ENCODE measurements at places on chromosomes 2 and 18. TPM values are rescaled to one million over a fixed set of nuclear protein-coding genes. Genes with fewer than 3 reads are reported as not detected.

Gene INSIG2
- total RNA-seq = 30.1 TPM

Gene SCYGR4
- not detected for total RNA-seq

Gene C2orf92
- 6.8 TPM for total RNA-seq

Gene KATNAL2
- total RNA-seq = 0.32 TPM

Gene ACKR3
- total RNA-seq = 1.6 TPM

Gene RNU2-63P
- 21.4 TPM for total RNA-seq

Gene SKA1
- 31.5 TPM for total RNA-seq
